ENCODE measurements at places on chromosomes 4 and X. TPM values are rescaled to one million over a fixed set of nuclear protein-coding genes. Genes with fewer than 3 reads are reported as not detected.

DNA sequence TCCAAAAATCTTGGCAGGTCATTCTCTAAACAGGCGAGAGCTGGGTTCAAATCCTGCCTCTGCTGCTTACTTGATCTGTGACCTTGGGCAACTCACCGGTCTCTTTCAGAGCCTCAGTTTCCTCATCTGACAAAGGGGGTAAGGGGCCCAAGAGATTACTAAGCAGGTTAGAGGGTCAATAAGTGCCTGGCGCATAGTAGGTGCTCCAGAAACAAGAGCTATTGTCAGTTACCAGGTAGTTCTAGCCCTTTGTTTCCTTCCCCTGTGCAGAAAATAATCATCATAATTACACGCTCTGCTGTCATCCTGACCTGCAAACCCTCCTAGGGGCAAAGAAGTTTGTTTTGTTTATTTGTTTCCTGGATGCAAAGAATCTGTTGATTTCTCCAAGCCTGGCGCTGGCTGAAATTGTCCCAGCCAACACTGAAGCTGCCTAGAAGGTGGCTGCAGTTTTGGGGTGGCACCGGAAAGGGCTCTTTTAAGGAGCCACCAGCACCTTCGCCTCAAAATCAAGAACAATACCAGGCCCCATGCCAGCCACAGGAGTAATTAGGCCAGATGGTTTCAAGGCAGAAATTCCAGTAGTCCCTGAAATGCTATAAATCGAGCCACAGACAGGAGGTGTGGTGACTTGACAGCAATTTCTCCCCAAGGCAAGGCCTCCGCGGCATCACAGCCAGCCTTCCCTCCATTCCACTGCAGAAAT, 10.2 kb upstream of the KIAA0232 start:
- peak; percentile 92 for DNase-seq

GRCh38 chr4:184648054-184648312, 1.3 kb downstream of the CASP3 start:
- no peak for DNase-seq

DNA sequence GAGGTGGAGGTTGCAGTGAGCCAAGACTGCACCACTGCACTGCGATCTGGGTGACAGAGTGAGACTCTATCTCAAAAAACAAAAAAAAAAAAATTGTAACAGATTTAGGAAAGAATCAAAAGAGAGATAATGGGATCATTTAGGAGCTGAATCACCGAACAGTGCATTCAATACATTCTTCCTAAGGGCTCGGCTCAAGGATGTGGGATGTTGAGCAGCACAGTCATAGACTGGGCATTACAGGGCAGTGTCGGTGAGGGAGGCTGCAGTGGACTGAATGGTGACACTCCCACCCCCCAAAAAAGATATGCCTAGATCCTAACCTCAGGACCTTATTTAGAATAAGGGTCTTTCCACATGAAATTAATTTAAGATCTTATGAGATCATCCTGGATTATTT, 70.0 kb downstream of the EVC2 start:
- DNase-seq: peak; percentile 84

DNA sequence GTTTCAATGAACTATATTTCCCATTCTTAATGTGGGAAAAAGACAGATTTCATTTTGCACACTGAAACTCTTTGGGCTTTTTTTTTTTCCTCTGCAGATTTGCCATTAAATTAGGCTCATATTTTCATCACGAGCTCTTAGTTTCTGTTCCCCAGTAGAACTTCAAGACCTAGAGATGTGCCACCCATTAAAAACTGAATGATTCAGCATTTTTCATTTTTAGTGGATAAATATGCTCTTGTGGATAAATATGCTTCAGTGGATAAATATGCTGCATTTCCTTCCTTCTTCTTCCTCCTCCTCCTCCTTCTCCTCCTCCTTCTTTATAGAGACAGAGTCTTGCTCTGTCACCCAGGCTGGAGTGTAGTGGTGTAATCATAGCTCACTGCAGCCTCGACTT, 322.4 kb upstream of the PRKX start:
- no peak for DNase-seq

- DNase-seq: peak; percentile 59
Measured at GRCh38 chr4:104728380-104729122, 233.9 kb upstream of the CXXC4 start.

DNA sequence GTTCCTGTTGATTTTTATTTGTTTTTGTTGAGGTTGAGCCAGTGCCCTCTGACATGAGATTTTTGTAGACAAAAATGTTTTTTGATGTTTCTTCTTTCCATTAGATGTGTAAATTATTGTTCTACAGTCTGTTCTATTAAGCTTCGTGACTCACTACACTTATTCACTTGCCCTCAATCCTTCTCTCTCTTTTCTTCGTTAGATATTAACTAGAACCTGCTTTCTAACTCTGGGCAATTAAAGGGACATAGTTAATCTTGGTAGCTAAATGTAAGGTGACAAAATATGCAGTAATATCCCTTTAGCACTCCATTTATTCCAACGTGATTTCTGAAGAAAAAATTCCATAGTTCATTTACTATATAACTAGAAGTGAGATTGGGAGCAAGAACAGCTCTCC, 333.9 kb downstream of the PDHA2 start:
- no peak for DNase-seq

STPG2 gene
- total RNA-seq: not detected

DNA sequence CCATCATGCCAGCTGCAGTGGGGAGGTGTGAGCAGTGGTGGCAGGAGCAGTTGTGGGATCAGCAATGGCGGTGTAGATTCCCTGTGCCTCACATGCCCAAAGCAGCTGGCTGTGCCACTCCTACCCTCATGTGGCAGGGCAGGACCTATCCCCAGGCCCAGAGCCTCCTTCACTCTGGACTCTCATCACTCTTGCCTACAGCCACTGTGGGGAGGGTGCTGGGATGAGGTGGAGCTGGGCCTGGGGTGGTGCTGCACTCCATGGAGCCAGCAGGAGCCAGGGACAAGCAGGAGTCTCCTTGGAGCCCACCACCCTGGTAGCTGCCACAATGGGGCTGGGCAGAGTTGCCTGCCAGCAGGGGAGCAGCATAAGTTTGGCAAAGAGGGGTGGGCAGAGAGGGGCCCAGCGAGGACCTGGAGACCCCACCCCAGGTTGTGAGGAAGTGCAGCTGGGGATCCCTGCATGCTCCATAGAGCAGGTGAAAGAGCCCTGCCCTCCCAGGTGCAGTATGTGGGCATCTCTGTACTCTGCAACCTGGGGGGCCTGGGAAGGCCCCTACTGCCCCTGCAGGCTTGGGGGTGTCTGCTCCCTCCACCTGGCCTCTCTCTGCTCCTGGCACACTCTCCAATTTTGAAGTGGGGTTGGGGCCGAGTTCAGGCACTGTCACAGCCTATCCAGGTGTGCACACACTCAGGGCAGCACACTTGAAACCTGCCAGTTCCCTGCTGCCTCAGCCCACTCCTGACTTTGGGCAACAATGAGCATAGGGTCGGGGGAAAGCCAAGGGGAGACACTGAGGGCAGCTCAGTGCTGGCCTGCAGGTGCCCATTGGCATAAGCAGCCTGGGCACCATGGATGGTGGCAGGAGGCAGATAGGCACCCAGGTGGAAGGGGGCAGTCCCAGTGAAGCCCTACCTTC, 74.0 kb upstream of the INTU start:
- DNase-seq: no peak

CLTRN gene
- total RNA-seq: 0.20 TPM

LDOC1 gene
- 2.8 TPM for total RNA-seq

UGT2B17 gene
- not detected for total RNA-seq

GRCh38 chrX:45068569-45068968, 132.1 kb downstream of the DIPK2B start:
- peak; percentile 19 for DNase-seq

LINC00632 gene
- total RNA-seq: 0.48 TPM

IL13RA1 gene
- total RNA-seq: 29.4 TPM

DNA sequence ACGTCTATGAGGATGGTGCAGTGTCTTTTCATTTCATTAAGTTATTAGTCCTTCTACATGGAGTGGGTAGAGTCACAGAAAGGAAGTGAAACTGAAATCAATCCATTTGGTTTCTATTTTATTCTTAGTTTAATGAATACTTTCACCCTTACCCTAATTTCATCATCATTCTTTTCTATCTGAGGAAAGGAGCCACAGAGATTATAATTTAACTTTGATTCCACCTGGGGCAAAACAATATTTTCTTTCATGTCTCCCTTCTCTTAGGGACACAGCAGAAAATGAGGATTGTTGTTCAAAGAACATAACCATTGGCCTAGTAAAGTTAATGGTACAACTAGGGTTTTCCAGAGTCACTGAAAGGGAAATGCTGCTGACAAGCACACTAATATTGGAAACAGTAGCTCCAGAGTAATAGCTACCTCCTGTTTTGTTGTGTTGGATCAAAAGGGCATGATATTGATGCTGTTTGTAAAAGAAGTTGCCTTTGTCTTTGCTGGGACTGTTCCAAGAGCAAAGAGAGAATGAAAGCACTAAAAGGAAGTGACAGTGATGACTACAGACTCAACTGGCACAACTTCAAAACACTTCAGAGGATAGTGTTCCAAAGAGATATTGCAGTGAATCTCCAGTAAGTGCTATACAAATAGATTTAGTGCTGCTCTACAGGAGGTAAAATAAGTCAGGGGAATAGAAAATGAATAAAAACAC, 247.1 kb upstream of the PITX2 start:
- no peak for DNase-seq

- no peak for DNase-seq
Measured at GRCh38 chr4:75908555-75908954, 6.3 kb upstream of the PPEF2 start.

XK gene
- total RNA-seq: under 0.01 TPM

- DNase-seq: no peak
Measured at GRCh38 chrX:149004936-149005335, 500.2 kb downstream of the IDS start.

GRCh38 chr4:32931475-32931874, 2211.3 kb downstream of the PCDH7 start:
- DNase-seq: no peak

RADX gene
- 2.4 TPM for total RNA-seq

PHEX gene
- 0.84 TPM for total RNA-seq

GRCh38 chrX:38154340-38154739, 66.3 kb downstream of the SRPX start:
- no peak for DNase-seq

FAAH2 gene
- total RNA-seq: not detected

- DNase-seq: no peak
Measured at GRCh38 chr4:6415031-6415705, 57.2 kb downstream of the PPP2R2C start.

KIAA1210 gene
- total RNA-seq: not detected
